NCI-H187 treated with DMSO at 0.1 percent for 48 hours (cell line): ENCODE measurements at places on chromosomes 4 and X.

DNA sequence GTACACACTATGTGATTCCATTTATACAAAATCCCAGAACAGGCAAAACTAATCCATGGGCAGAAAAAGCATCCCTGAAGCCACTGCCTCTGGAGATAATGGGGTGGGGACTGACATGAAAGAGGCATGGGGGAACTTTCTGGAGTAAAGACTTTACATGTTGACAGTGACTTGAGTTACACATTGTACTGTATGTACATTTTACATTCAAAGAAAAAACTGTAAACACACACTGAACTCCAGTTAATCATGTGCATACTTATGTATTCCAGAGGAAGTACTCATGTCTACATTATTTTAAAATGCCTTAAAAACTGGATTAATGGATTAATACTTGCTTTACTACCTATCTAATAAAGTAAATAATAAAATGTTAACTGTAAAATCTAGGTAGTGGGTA is 21.6 kb downstream of the CENPU start:
- DNase-seq = no peak

DNA sequence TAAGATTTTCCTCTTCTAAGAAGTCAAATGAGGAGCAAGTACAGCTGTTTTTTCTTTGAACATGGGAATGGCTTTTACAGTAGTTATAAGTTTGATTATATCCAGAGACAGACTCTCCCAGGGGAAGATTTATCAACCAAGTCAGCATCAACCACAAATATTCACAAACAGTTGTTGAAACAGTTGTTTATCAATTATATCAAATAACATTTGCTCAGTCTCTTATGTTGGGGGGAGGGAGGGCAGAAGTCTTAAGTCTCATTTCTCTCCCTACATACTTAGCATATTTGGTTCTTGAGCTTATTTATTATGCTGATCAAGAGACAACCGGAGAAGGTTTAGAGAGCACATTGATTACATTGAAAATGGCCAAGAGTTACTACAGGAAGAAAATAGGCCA is 110.1 kb downstream of the FBXO8 start:
- DNase-seq = no peak

DNA sequence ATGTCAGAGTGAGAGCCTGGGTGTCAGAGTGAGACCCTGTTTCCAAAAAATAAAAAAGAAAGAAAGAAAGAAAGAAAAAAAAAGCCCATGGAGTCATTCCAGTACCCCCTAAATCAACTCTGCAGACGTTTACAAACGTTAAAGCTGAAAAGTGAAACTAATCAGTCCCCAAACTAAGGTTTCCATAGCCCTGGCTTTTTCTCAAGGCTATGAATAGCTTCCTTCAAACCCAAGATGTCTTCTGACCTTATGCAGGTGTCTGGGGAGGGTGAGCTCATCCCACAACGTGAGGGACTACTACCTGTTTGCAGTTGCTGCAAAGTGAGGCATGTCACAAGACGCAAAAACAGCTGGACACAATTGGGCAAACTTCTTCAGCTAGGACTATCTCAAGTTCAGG is 144.0 kb downstream of the SH3KBP1 start:
- no peak for DNase-seq

- no peak for DNase-seq
These were observed 85.3 kb downstream of the ANXA10 start for GRCh38 chr4:168177546-168178149.

- no peak for DNase-seq
These were observed 36.5 kb downstream of the SLC7A11 start for GRCh38 chr4:138205531-138206233.

DNA sequence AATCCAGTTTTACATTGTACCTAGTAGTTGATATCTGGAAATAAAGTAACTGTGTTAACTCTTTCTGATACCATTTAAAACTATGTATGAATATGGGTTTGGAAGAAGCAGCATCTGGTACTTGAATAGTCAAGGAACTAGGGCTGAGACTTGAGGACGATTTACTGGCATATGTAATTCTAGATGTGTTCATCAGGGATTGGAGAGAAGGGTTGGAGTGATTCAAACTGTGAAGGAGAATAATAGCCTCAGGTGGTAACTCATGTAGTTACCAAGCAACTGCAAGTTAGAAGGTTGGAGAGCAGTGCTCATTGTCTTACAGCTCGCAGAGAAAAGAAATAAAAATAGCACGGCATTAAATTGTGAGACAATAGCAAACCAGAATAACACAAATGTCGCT is 29.5 kb upstream of the TXLNG start:
- peak; percentile 84 for DNase-seq

- no peak for DNase-seq
These were observed 1157.3 kb upstream of the AGA start for GRCh38 chr4:178599521-178599920.

DNA sequence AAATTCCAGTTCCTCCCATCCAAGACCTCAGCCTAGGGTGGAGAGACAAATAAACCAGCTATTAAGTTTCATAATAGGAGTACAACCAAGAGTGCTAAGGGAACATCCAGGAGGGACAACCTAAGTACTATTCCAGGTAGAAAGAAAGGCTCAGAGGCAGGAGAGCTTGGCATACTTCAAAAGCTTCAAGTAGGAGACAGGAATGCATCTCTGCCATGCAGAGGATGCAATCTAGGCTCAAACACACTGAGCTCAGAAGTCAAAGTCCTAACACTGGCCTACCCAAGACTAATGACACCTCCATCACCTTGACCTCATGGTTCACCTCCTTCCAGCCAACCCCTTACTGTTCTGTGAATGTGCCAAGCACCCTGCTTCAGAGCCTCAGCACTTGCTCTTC is 8.1 kb downstream of the WDFY3 start:
- DNase-seq = no peak

- DNase-seq = no peak
These were observed 104.4 kb upstream of the SCML1 start for GRCh38 chrX:17632942-17633341.

- no peak for DNase-seq
These were observed 38.8 kb upstream of the FTHL17 start for GRCh38 chrX:31110657-31111056.

DNA sequence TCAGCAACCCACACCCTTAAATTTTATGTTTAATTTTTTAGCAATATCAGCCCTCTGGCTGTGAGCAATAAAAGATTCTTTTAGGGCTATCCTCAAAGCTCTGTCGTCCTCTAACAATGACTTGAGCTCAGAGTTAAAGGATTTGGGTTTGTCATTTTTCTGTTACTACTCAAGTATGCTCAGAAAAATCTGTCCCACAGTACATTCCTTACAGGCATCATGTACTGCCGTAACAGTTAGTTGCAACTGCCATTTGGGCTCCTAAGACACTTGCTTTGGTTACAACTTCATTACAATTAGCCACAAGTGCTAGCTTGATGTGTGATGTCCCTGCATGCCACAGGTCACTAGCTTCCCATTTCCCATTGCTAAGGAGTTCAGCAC is 33.2 kb downstream of the COQ2 start:
- DNase-seq = no peak

DNA sequence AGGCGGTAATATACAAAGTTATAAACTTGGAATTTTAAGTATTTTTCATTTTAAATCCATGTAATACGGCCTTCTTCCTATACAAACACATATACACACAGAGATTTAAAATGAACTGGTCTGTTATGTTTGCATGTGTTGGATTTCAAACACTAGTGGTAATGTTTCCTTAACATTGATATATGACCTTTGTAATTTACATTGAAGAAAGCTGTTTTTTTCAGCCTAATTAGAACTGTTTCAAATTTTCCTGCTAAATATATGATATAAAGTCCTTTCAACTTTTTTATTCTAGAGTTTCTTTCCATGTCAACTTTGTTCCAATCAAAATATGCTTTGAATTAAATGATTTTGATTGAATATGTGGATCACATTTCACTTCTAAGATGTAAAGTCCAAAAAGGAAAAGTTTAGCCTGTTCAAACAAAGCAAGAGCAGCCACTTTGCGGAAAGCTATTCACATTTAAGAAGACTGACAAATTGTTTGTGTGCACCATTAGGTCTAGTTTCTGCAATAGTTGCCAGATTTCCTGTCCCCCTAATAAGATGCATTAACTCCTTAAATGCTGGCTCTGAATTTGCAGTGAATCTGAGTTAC is 226.0 kb upstream of the MAB21L2 start:
- no peak for DNase-seq

DNA sequence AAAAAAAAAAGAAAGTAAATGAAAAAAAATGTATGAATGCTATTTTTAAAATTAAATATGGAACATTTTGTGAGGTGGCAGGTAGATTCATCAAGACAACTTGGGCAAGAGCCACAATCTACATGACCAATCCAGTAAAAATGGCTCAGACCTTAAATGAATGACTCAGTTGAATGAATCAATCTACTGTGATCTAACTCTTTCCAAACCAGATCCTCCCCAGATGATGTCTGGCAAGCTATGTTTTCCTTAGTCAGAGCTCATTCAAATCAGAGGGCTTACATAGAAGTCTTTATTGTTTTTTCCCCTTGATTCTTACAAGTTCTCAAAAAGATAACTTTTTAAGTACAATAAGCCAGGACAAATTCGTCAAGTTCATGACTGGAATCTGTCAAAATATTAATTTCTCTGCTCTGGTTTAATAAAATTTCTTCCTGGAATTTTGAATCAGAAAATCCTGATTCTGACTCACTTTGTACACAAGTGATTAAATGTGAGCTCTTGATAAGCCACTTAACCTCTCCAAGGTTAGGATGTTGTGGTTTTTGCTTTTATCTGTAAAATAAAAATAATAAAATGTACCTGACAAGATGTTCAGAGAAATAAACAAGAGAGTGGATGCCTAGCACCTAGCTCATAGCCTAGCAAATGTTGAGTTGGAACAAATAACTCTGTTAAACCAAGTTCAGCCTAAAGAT is 105.6 kb upstream of the SMIM31 start:
- DNase-seq = no peak

DNA sequence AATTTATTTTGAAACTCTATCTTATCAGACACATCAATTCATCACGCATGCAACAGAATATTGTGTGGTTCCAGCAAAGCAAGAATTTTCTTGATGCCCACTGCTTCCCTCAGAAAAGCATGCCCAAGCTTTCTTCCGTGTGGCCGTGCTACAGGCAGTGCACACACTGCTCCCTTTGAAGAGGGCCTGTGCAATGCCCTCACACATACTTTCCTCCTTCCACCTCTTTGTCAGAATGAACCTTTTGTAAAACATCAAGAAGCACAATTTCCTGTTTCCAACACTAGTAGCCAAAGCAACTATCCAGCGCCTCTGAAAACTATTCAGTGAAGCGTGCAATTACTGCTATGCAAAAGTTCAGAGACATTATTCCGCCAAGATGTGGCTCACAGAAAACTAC is 201.7 kb downstream of the NLGN4X start:
- no peak for DNase-seq

GRCh38 chrX:38805432-38806389 is 4.5 kb downstream of the MID1IP1 start:
- no peak for DNase-seq

- no peak for DNase-seq
These were observed 14.7 kb upstream of the PITX2 start for GRCh38 chr4:110637408-110638088.

GRCh38 chr4:153541456-153542096 is 75.4 kb downstream of the TMEM131L start:
- DNase-seq = no peak

GRCh38 chrX:103120748-103121147 is 27.8 kb upstream of the NXF3 start:
- no peak for DNase-seq

- no peak for DNase-seq
These were observed 336.7 kb upstream of the GNPDA2 start for GRCh38 chr4:45062935-45063545.

DNA sequence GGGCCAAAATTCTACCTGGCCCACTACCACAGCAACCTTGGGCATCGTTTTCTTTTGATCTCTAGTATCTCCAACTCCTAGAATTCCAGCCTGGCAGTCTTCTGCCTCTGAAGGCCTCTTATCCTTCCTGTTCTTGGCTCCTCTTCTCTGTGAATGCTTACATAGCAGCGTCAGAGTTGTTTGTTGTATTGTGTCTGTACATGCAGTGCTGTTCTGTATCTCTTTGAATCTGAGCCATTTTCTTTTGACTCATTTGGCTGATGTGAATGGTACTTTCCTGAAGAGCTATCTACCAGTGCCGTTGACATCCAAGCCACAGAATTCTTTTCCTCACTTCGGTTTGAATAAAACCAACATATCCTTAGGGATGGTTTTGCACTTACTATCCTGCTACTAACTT is 79.2 kb downstream of the TMEM164 start:
- no peak for DNase-seq

DNA sequence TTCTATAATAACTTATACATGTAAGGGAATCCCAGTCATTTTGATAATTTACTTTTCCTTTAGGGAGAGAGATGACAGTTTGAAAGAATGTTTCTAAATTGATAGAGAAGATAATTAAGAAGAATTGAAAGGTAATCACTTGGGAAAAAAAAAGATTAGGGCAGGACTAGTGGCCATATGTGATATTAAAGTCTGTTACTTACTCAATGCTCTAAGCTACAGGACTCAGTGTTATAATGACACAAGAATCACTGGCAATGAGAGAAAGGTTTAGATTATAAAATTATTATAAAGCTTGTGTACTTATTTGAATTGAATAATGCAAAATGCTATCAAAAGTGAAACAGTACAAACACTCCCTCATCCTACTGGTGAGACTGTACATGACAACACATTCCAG is 265.3 kb downstream of the BANK1 start:
- no peak for DNase-seq

- DNase-seq = no peak
These were observed 349.9 kb downstream of the FSTL5 start for GRCh38 chr4:161813889-161814288.

DNA sequence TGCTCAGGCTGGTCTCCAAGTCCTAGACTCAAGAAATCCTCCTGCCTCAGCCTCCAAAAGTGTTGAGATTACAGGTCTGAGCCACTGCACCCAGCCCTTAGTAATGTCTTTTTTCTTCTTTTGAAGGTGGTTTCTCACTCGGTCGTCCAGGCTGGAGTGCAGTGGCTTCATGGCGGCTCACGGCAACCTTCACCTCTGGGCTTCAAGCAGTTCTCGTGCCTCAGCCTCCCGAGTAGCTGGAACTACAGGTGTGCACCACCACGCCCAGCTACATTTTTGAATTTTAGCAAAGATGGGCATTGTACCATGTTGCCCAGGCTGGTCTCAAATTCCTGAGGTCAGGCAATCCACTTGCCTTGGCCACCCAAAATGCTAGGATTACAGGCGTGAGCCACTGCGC is 32.3 kb upstream of the ASMTL start:
- DNase-seq = no peak

- DNase-seq = no peak
These were observed 25.2 kb downstream of the PI4K2B start for GRCh38 chr4:25258980-25259578.

GRCh38 chr4:112147697-112148096 is 2.4 kb downstream of the FAM241A start:
- DNase-seq = no peak

DNA sequence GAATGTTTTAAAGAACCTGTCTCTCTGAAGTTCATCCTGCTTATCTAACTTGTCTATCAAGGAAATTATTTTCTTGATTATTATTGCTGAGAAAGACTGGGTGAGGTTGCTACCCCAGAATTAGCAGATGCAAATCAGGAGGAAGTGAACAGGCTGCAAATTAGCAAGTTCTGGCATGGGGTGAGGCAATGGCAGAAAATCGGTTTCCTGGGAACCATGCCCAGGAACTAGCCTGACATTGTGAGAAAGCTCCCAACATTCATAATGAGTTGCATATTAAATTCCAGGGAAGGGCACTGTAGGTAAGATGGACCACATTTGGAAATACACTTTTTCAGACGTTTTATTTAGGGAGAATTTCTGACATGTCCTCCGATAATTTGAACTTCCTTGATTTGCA is 11.6 kb downstream of the ARSF start:
- DNase-seq = no peak

GRCh38 chrX:12672367-12673106 is 118.7 kb upstream of the PRPS2 start:
- DNase-seq = no peak
